ENCODE measurements at places on chromosomes 7 and 10.

- peak; percentile 28 for DNase-seq
Observed at GRCh38 chr10:122703483-122704448, 4.1 kb upstream of the C10orf120 start.

- no peak for DNase-seq
Observed at GRCh38 chr7:10036693-10037092, 937.0 kb upstream of the PHF14 start.

GRCh38 chr10:115033898-115034297 lies 59.3 kb upstream of the ATRNL1 start:
- no peak for DNase-seq

DNA sequence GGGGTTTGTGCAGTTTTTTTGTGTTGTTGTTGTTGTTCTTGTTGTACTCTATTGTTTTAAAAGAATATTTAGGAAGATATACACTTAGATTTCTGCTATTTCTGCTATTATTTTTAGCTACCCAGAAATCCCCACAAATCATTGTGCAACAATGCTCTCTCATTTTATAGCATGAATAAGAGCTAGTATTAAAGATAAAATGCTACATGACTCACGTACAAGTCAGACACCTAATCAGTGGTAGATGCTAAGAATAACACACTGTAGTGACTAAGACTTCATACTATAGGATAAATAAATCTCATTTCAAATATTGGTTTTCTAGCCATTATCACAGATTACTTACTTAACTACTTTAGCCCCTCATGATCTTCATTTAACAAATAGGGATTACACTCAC lies 920.5 kb downstream of the KCNMA1 start:
- DNase-seq = no peak

DNA sequence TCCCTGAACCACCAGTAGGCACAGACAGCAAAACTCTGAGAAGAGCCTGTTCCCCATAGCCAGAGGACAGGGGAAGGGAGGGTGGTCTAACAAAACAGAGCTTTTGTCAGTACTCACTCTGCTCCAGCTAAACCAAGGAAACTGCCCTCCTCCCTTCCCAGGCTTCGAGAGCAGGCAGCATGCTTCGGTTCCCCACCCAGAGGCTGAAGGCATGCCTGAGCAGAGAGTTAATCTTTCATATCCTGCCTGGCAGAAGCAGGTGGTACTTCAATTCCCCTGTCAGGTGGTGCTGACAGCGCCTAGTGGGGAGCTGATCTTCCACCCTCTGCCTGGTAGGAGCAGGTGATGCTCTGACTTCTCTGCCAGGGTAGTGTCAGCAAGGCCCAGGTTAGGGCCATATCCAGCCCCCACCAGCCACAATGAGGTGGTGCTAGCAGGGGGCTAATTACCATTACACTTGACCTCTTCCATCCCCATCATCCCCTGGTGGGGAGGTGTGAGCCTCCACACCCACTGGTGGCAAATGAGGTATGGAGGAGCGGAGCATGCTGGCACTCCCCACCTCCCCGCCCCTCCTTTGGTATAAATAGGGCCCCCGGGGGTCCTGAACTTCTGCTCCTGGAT lies 35.1 kb downstream of the SDK1 start:
- no peak for DNase-seq

- no peak for DNase-seq
Observed at GRCh38 chr7:40403703-40404476, 269.1 kb downstream of the SUGCT start.

GRCh38 chr7:93902777-93903423 lies 3.5 kb upstream of the GNGT1 start:
- no peak for DNase-seq

- DNase-seq = no peak
Observed at GRCh38 chr7:71131256-71132126, 453 bp upstream of the GALNT17 start.

- DNase-seq = no peak
Observed at GRCh38 chr10:21700474-21700873, 166.4 kb downstream of the MLLT10 start.

DNA sequence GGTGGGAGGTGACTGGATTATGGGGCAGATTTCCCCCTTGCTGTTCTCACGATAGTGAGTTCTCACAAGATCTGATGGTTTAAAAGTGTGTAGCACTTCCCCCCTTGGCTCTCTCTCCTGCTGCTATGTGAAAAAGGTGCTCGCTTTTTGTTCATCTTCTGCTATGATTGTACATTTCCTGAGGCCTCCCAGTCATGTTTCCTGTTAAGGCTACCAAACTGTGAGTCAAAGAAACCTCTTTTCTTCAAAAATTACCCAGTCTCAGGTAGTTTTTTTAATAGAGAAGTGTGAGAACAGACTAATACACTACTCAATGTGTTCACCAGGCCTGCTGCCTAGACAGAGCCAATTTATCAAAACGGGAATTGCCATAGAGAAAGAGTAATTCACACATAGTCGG lies 49.7 kb downstream of the SDHAF3 start:
- no peak for DNase-seq

All from T-helper 9 cell (primary cell).